ENCODE measurements at places on chromosomes 12 and 14.

GRCh38 chr12:14845350-14845750 lies 2.0 kb upstream of the ART4 start:
- DNase-seq = no peak

- no peak for DNase-seq
Observed at GRCh38 chr12:115088328-115088994, 404.5 kb upstream of the TBX3 start.

DNA sequence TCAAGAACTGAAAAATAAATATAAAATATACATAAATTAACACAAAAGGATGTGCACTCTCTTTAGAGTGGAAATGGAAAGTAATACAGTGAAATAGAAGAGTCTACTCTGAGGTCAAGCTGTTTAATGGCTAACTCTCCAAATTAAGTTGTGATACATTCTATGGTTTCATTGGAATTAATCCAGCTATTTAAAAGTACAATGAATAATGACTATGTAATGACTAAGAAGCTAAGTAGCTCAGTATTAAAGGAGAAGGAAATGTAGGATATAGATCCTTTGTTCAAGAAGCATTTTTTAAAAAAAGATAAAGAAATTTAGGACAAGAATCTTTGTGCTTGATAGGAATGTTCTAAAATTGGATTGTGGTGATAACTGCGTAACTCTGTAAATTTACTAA lies 85.3 kb downstream of the LRP6 start:
- no peak for DNase-seq

DNA sequence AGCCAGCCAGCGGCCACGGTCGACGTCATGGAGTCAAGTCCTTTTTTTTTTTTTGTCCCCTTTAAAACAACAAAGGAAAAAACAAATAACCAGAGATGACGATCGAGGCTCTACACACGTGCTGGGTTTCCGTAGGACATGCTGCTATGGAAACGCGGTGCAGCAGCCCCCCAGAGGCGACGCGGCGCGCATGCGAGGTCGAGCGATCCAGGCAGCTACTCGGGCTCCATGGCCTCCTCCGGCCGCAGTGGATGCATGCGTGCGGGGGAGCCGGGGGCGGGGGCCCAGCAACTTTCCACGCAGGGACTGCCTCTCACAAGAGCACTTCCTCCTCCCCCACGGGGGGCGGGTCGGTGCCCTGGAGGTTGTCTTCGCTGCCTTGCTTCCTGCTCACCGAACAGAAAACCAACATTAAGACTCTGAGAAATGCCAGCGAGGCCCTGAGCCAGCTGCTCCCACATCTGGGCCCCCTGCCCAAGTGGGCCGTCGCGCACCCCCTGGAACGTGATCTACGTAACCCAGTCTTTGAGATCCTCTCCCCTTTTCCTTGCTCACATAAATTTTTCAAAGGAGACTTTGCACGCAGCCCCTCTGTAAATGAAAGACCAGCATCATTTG lies 30.7 kb downstream of the P2RX4 start:
- DNase-seq = peak; percentile 88

DNA sequence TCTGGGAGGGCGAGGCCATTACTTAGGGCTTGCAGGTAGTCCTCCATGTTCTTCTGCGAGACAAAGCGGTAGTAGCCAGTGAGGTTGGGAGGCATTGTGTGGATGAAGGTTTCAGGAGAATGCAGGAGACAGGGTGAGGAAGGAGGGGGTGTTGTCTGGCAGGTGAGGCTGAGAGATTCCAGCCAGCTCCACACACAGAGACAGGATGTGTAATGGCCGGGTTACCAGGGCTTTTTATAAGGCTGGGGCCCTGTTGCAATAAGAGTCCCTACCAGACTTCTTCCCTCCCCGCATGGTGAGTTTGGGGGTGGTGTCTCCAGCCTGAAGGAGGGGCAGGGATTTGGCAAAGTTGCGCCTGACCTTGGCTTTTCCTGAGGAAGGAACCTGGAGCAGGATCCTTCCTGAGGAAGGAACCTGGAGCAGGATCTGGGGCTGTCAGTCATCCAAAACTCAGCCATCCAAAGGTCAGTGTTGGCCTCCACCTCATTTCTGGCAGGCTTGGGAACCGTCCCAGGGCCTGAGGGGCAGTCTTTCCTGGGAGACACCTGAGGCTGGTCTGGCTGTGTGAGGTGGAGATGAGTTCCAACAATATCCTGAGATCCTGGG lies at the start of gene RBP5:
TSS of gene RBP5 (minus strand) at position 209 of the 606 bp plus-strand sequence. CDS start at position 95, 114 bp downstream.
- no peak for DNase-seq

GRCh38 chr14:54882521-54882920 lies 20.1 kb downstream of the GCH1 start:
- DNase-seq = no peak
